CD4-positive, CD25-positive, alpha-beta regulatory T cell (primary cell): ENCODE measurements at places on chromosomes 1 and 21.

DNA sequence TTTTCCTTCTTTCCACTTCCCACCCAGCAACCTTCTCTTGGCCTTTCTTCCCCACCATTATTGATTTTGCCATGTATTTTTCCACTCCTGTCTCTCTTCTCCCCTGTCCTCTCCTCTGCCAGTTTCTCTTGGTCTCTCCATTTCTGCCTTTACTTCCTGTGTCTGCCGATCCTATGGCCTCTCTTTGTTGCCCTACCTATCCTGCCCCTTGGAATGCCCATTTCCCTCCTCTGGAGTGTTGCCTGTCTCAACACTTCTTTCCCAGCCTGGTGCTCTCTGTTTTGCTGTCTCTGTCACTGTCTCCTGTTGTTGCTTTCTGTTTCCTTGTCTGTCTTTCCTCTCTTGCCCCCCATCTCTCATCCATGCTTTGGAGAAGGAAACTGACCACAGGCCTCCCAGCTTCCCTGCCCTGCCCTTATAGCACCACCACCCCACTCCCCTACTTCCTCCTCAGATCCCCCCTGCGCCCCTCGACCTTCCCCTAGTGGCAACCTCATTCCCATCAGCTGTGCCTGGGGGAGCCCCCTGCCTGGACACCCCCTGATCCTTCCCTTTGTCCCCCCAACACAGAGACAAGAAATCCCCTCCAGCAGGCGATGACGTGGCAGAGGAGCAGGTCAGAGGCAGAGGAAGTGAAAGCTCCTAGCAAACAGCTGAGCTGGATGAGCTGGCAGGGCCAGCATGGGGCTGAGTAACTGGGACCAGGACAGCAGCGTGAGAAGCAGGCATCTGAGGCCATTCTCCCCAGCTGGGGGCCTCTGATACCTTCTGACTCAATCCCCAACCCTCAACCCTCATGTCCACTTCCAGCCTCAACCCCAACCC, 6.6 kb upstream of the ETV3L start:
- no peak for DNase-seq

GRCh38 chr21:33908760-33909159, 6.8 kb downstream of the ATP5PO start:
- DNase-seq = no peak

DNA sequence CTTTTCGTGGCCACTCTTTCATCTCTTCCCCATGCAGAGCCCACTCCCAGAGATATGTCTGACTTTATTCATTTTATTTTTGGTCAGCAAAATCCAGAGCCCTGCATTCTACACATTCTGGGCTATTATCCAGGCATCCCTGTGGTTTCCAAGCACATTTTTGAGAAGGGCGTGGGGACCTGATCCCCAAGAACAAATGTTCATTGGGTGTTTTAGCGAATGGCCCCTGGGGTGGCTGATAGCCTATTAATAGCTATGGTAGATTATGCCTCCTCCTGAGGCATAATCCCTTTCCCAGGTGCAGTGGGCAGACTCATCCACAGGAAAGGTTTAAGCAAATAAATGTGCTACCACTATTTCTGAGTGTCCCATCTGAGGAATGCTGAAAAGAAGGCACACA, 511.8 kb upstream of the USP24 start:
- DNase-seq = no peak

DNA sequence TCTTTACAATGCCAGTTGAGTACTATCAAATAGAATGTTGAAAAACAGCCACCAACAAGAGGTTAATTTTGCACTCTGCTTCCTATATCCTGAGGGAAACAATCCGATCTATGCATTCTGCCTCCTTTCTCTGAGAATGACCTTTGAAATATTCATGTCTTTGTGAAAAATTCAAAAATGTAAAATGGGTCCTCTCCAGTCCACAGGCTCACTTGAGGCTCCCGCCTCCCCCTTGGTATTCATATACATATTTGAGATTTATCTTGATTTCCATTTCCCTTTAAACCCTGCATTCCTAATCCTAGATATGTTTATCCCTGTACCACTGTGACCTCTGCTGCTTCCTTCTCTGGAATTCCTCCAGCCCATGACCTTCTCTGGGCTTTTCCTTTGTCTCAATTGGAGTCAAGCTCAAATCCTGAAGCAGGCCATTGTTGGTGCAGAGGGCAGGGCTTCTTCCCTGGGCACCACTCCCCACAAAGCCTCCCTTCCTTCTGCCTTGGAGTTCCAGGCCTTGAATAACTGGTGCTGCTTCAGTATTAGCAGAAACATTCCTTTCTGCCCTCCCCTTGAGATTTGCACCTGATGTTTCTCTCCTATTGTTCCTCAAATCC, 296.8 kb downstream of the PBX1 start:
- no peak for DNase-seq

DNA sequence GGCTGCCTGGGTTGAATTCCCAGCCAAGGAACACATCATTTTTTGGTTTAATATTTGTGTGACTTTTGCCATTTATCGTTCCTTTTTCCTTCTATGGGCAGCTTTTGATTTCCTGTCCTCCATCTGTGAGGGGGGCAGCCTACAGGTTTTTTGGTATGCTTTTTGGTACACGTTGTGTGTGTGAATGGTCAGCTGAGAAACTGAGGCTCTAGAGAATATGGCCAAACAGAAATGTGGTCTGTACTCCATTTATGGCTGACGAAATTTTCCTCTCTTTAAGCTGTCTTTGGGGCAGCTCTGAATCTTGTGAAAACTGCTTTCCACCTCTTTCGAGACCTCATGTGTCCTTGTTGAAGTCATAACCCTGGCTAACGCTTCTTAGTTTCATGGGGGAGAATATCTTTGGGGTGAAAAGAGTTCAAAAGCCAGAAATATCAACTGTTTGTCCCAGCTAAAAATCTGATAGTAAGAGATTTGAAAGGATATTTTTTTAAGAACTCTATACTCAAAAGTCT, 26.6 kb downstream of the NRDC start:
- no peak for DNase-seq

DNA sequence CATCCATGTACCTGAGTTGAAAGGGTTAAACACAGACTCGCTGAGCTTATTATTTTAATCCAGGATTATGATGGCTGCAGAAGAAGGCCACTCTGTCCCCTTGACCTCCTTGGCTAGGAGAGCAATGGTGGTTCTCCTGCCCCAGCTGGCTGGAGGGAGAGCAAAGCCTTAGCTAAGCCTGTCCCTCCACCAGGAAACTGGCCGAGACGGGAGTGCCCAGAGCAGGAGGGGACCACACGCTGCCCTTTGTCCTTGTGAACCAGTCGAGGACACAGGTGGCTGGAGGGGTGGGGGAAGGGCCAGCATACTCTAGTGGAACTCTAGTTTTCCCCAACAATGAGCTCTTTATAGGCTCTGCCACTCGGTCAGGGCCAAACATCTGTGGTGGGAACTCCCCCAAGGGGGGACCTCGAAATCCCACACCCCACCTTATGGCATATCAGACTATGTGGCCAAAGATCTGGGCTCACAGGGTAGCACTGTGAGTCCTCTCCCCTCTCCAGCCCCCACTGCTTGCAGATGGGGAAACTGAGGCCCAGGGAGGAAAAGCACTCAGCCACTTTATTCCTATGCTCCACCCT, 12.9 kb downstream of the KIAA1614 start:
- no peak for DNase-seq

- peak; percentile 6 for DNase-seq
Observed at GRCh38 chr1:109040627-109040988, 1.3 kb downstream of the WDR47 start.

DNA sequence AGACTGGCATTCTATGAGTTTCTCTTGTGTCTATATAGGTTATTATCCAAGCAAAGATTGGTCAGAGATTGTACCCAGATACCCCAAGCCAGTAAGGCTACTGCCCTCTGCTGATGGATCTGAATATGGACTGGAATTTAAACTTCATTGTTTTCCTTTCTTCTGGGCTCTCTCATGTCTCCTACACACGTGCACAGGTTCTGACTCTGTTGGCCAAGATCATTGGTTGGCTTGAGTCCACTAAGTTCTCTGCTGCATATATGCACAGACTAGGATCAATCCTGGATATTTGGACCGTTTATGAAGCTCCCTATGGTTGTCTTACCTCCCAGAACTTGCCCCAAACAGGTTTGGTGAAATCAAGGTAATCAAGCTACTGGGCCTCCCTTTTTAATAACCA, 69.7 kb downstream of the CC2D1B start:
- DNase-seq = no peak

- DNase-seq = no peak
Observed at GRCh38 chr1:9700340-9700739, 48.8 kb downstream of the PIK3CD start.

- DNase-seq = no peak
Observed at GRCh38 chr1:198860371-198860770, 221.5 kb downstream of the PTPRC start.

DNA sequence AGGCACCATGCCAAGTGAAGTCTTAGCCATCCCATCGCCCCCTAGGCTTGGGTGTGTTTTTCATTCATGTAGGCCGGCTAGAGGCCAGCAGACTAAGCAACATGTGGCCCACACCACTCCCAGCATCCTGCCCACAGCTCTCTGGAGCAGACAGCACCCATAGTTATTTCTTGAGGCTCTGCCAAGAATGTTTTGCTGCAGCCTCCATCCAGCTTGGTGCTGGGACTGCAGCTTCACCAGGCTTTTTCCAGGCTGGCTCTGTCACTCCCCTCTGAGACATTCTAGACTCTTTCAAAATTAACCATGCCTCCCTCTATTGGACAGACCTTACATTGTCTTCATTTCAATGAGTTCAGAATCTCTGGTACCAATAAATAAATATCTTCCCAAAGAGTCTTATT, 104.2 kb downstream of the DUSP10 start:
- DNase-seq = no peak

DNA sequence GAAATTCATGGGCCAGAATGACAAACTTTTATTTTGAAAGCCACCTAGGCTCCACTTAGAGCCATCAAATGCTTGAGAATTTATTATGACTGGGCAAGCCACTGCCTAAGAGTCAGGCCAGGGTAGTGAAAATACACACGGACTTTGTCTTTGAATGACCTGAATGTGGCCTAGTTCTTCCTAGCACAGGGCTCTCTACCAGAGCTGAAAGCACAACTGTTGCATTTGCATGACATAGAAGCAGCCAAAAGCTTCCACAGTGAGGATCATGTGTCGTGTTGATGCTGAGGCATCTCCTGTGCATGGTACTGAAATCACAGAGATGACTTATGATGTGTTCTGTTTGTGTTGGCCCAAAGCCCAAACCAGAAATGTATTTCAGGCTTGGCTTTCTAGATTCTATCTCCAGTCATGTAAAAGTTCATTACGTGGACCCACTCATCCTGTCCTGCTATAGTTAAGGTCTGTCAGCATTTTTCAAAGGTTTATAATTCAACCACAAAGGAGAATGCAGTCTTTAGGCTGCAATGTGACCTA, 164.0 kb upstream of the UBE2U start:
- DNase-seq = no peak

GRCh38 chr1:101996825-101997465, at the start of gene OLFM3:
OLFM3 (minus strand) TSS chr1:101996926.
- no peak for DNase-seq

- DNase-seq = no peak
Observed at GRCh38 chr1:175646439-175647209, 96.8 kb downstream of the TNR start.

DNA sequence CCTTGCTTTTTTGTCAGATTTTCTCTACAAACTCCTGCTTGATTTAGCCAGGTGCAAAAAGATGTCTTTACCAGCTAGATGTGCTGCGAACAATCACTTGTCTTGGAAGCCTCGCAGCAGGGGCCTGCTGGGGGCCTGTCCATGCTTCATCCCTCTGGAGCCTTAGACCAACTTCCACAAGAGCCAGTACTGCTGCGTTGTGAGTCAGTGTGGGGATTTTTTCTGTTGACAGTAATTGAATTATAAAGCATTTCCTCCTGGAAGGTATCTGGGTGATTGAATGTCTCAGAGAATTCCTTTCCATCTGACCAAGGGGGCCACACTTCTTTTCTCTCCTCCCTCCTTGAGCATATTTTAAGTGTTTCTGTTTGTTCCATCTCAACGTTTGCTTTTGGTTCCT, 40.4 kb upstream of the LDLRAP1 start:
- DNase-seq = no peak

- DNase-seq = no peak
Observed at GRCh38 chr1:234206651-234207284, 166.5 kb upstream of the COA6 start.

DNA sequence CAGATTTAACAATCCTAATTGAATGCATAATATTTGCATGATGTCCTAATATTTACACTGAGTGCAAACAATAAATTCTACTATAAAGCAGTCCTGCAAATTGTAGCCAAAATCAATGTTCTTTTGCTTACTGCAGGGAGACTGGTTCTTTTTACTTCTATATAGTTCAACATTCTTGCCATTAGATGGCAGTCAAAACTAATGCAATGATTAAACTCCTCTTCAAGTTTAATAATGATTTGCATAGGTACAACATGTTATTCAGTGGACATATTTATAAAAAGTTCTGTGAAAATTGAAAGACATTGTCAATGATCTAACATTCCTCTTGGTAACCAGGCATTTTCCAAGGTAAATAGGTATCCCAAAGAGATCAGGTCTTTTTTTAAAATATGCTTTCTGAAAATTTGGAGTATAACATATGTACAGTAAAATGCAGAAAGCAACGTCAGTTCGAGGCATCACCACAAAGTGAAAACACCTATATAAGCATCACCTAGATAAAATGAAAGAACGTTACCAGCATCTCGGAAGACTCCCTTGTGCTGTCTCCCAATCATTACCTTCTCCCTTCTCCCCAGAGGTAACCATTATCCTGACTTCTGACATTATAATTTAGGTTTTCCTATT, 9.8 kb upstream of the FNBP1L start:
- peak; percentile 44 for DNase-seq

GRCh38 chr1:232704694-232705680, 75.1 kb upstream of the SIPA1L2 start:
- DNase-seq = no peak

DNA sequence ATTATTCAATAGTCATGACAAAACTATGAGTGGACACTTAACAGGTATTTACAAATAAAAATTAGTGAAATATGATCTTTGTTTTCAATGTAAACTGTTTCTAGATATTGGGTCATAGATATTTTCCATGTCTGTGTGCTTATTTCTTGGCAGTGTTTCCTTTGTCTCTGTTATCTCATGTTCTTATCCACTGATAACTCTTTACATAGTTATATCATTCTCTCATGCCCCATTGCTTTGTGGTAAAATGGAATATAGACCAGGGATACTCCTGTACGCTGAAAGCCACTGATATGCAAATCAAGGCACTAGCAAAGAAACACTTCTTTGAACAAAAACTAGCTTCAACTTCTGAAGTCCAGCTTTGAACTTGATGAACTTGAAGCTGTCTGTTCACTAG, 113.1 kb downstream of the ITSN1 start:
- DNase-seq = no peak

GRCh38 chr1:1539310-1540089, 924 bp downstream of the TMEM240 start:
- DNase-seq = no peak

GRCh38 chr1:169550294-169550693, 36.0 kb downstream of the F5 start:
- no peak for DNase-seq

DNA sequence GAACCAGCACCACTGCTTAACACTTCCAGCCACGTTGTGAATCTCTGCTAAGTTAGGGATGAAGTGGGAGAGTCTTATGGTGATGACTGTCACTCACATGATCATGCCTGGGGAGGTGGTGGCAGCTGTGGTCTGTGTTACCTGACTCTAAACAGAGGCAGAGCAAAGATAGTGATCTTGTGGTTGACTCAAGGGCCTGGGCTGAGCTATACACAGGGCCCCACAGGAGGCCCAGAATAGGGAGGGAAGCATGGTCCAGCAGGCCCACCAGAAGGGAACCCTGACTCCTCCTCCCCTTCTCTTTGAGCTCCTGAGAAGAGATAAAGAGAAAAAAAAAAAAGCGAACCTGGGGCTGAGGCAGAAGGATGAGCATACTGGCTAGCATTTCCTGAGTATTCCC, 55.0 kb downstream of the PLXNA2 start:
- peak; percentile 11 for DNase-seq

- no peak for DNase-seq
Observed at GRCh38 chr1:150609732-150610131, 19.7 kb downstream of the ENSA start.
